ENCODE measurements at places on chromosomes 13 and 19. TPM values are rescaled to one million over a fixed set of nuclear protein-coding genes. Genes with fewer than 3 reads are reported as not detected.

DNA sequence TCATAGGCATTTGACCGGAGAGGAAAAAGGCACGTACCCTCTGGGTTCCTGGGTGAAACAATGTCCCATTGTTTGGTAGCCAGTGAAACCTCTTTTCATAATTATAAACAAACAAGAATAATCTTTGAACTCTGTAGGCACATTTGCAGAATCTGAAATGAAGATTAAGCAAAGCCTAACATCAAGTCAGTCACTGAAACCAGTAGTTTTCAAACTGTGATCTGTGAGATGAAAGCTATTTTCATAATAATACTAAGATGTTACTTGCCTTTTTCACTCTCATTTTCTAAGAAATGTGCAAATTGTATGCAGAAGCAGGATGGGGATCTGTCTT, 105.4 kb downstream of the WDFY2 start:
- peak; percentile 52 for DNase-seq

GRCh38 chr13:113064534-113065405, 40.8 kb upstream of the F7 start:
- peak; percentile 8 for DNase-seq

GRCh38 chr13:50257646-50258045, 242.4 kb downstream of the KCNRG start:
- no peak for DNase-seq

DNA sequence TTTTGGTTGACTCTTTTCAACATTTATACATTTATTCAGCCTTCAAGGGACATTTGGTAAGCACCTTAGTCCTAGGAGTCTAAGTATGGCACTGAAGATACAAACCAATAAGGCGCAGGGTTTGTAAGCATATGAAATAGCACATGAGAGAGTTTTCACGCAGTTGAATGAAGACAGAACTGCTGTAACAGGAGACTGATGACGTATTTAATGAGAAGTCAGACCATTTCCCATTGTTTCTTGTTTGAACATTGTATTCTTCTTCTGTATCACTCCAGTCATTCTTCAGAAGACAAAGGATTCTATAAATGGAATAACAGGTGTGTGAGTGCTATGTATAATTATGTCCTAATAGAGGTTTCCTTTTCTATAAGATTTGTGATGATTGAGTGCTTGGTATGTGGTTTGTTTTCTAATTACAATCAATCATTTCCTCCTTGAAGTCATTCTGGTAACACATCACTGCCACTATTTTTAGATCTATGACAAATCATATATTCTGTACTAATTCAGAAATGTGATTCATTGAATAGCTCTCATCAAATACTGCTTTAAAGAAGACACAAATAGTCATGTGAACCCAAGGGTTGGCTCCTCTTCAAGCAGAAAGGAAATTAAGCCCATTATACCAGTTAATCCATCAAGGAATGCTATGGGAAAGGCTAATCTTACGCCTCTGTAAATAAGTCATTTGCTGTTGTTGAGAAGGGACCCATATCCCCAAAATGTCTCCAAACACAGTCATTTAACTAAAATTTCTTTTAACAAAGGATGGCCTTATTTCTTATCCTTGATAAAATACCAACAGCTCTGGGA, 222.8 kb upstream of the NBEA start:
- no peak for DNase-seq

DNA sequence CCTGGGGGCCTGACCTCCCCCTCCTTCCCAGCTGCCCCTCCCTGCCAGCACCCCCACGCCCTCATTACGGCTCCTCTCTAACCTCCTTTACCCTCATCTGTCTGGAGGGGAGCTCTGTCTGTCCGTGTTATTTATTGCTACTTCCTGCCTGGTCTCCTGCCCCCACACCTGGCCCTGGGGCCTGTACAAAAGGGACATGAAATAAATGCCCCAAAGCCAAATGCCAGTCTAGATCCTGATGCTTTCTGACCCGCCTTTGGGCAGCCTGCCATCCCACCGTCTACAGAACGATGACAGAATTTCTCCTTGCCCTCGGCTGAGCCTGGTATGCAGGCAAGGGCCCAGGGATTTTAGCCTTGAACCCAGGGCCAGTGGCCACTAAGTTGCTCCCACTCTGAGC, 15.4 kb upstream of the CD22 start:
- no peak for DNase-seq

DNA sequence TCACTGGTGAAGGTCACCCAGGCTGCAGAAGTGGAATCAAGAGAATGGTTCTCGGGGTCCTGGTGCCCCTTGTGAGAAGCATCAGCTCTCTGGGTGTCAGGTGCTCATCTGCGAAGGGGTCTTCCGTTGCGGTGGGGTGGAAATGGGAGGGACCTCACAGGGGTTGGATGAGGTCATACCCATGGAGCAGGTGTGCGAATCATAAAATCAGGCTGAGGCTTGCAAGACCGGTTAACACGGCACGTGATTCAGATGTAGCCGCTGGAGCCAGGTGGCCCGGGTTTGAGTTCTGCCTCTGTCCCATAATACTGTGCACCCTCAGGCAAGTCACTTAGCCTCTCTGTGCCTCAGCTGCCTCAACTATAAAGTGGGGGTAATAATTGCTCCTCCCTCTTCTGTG, 3.9 kb upstream of the KLK15 start:
- DNase-seq: peak; percentile 18

Gene PNMA8B
- total RNA-seq: 0.67 TPM

Gene TNNT1
- 16.5 TPM for total RNA-seq

Gene ADPRHL1
- total RNA-seq: 1.2 TPM

Gene RELB
- 26.7 TPM for total RNA-seq

Gene S1PR5
- total RNA-seq: 2.5 TPM

Measured in mammary epithelial cell (primary cell).